ENCODE measurements at places on chromosomes 12 and 14.

- DNase-seq: no peak
Observed at GRCh38 chr12:114238808-114239207, 167.1 kb downstream of the TBX5 start.

DNA sequence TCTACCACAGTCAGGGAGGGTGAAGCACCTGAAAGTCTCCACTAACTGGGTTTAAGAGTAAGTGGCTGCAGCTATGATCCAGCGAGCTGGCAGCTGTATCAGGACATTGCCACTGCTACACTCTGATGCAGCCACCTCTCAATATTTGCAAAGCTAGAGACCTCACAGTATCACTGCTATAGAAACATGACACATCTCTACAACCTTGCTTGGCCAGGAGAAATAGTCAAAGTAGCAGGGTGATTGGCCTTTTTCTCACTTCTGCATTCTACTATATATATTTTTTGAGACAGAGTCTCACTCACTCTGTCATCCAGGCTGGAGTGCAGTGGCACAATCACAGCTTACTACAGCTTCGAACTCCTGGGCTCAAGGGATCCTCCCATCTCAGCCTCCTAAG is 9.3 kb upstream of the FMNL3 start:
- no peak for DNase-seq

DNA sequence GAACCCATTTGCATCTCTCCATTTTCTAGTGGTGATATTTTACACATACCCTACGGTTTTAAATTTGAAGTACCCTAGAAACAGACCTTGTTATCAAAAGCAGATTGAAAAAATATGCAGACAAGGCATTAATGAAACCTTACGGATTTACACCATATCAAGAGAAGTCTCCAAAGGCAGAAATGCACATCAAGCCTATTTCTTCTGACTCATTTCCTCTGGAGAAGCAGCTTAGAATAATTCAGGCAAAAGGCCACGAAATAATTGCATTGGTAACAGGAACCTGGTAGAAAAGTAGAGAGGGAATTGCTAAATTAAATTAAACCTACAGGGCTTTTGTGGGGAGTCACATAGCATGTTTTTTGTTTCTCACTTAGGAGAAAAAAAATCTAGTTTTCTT is 34.7 kb downstream of the KICS2 start:
- no peak for DNase-seq

DNA sequence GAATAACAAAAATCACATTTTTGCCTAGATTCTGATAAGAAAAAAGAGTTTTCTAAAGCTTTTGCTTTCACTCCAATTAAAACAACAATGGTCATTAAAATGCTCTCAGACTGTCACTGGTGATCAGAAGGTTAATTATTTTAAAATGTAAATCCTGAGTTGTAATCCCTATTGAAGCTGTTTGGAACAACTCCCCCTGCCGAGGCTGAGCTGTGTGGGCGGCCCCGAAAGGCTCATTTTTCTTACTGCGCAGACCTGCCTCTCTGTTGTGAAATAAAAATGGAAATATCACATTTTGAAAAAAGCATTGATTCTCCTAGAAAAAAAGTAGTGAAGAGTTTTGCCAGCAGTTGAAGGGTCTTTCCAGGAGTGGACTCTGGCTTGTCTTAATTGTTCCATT is 174.8 kb upstream of the CDKN3 start:
- no peak for DNase-seq

DNA sequence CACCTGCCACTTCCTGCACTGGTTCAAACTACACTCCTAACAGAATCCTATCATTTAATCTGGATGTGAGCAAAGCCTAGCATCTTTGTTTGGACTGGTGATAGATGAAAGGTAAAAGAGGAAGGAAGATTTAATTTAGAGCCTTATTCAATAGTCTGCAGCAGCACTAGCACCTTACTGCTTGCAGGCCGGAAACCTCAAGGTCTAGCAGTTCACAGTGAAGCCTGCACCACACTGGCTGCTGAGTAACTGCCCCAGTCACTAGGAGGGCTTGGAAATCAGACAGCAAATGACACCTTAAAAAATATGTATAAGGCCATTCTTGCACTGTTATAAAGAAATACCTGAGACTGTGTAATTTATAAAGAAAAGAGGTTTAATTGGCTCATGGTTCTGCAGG is 358.0 kb downstream of the DAD1 start:
- DNase-seq: peak; percentile 33

DNA sequence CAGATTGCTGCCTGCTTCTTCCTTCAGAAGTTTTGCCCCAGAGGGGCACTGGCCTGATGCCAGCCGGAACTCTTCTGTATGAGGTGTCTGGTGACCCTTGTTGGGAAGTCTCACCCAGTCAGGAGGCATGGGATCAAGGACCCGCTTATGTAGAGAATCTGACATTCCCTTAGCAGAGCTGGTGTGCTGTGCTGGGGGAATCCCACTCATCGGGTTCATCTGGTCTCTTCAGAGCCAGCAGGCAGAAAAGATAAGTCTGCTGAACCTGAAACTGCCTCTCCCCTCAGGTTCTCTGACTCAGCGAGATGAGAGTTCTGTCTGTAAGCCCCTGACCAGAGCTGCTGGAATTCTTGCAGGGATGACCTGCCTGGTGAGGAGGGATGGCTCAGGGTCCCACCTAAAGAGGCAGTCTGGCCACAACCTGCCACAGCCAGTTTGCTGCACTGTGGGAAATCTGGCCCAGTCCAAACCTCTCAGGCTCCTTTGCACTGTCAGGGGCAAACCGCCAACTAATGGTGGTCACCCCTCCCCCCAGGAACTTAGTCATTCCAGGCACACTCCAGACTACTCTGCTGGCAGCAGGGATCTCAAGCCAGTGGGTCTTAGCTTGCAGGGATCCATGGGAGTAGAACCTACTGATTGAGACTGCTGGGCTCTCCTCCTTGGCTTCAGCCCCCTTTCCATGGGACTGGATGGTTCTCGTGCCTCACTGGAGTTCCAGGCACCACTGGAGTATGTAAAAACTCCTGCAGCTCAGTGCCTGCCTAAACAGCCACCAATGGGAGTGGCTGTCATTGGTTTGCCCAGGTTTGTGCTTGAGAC is 4.1 kb downstream of the CLEC2D start:
- peak; percentile 59 for DNase-seq

DNA sequence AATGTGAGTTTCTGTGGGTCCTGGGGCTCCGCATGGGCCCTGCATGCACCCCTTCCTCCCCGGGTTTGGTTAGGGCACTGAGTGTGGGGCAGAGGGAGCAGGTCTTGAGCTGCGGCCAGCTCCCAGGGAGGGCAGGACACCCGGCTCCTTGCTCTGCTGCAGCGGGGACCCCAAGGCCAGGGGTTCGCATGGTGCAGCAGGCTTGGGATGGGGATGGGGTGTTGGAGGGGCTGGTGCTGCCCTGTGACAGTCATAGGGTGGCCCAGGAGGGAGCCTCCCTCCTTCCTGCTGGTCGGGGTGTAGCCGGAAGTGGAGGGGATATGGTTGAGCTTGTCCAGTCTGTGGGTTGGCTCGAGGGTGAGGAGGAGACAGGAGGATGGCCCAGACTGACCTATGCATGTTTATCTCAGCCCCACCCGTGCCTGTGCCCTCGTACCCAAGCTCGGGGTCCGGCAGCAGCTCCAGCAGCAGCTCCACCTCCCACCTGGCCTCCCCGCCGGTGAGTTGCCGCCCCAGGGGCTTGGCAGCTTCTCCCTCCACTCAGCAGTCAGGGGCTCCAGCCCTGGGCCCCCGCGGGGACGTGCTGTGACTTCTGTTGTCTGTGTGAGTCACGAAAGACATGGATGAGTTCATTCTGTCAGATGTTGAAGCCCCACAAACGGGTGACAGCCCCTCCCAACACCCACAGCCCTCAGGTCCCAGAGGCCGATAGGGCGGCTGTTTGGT is 16.0 kb downstream of the ULK1 start:
- DNase-seq: no peak

GRCh38 chr14:99936056-99936455 is 129.2 kb upstream of the EVL start:
- no peak for DNase-seq

- DNase-seq: no peak
Observed at GRCh38 chr14:79179985-79180384, 1009.8 kb downstream of the NRXN3 start.

Measured in CD4-positive, alpha-beta T cell treated with Interleukin-2 at 100 ng/mL for 4 hours (primary cell).